Mucosa of descending colon (tissue), 3 donors: ENCODE measurements at places on chromosomes 16 and 17. TPM values are rescaled to one million over a fixed set of nuclear protein-coding genes. Genes with fewer than 3 reads are reported as not detected.

Gene KRT27
- not detected for total RNA-seq

Gene MAPT
- 0.72 TPM for total RNA-seq

DNA sequence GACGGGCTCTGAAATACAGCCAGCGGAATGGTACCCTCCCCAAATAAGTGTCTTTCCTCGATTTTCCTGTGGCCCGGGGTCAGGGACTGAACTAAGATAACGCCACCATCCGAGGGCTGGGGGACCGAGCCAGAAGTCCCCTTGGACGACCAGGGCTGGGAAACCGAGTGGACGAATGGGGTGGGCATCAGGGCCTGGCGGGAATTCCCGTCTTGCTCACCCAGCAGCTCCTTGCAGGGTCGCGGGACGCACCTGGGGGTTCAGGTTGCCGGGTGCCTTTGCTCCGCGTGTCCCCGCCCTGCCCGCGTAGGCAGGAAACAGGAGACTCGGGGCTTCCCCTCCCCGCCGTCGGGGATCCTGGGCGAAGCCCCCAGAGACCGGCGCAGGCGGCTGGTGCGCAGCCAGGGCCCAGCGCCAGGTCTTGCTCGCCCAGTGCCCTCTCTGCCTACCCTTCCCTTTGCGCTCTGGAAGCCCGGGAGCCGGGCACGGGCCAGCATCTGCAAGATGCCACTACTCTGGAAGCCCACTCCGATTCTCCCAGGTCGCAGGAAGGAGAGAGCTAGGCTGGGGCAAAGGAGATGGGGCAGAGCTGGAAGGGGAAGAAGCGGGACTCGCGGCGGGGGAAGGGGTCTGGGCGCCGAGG, 665 bp upstream of the GRIN2C start:
- no peak for DNase-seq

DNA sequence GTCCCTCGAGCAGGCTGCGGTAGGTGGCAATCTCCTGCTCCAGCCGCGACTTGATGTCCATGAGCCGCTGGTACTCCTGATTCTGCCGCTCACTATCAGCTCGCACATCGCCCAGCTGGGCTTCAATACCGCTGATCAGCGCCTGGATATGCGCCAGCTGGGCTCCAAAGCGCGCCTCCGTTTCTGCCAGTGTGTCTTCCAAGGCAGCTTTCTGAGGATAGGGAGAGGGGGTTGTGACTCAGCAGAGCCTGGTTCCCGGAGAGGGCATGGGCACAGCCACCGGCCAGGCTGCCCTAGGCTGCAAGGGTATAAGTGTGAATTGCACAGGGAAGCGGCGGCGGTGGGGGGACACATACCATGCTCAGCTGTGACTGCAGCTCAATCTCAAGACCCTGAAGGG, 4.3 kb downstream of the KRT19 start:
- DNase-seq: no peak

GRCh38 chr16:85448557-85449190, 164.4 kb upstream of the GSE1 start:
- DNase-seq: peak; percentile 80

GRCh38 chr16:71811261-71811803, 2.7 kb upstream of the AP1G1 start:
- no peak for DNase-seq

- no peak for DNase-seq
Observed at GRCh38 chr17:49817993-49818392, 29.5 kb downstream of the KAT7 start.

- DNase-seq: no peak
Observed at GRCh38 chr17:7651097-7651664, 455 bp downstream of the ATP1B2 start.

Gene KRT40
- 0.22 TPM for total RNA-seq

Gene TPSG1
- total RNA-seq: 53.7 TPM

Gene RNPS1
- total RNA-seq: 125 TPM

Gene FBXL20
- total RNA-seq: 28.9 TPM

DNA sequence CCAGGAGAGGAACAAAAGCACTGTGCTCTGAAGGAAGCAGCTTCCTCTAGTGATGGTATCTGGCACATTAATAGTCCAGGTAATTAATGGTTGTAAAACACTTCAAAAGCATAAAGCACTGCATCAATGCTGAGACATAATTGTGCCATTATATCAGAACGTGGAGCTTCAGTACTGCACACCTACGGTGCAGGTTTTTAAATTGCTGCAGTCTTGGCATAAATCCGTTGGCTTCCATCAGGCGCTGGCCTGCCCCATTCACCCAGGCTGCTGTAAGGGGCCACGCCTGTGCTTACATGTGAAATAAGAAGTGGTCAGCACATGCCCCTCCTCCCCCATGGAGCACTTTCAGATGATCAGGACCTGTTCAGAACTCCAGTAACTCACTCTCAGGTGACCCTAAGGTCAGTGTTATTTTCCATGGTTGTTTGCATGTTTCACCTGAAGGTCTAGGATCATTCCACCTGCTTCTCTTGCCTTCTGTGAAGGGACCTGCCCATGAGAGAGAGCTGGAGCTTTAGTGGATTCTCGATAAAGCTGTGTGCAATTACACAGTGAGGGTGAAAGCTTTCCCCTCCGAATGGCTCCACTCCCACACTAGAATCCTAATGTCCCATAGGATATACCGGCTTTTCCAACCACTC, 345.3 kb downstream of the CA10 start:
- no peak for DNase-seq

- DNase-seq: no peak
Observed at GRCh38 chr17:73783945-73784603, 139.8 kb upstream of the SDK2 start.

Gene KRTAP9-8
- not detected for total RNA-seq

DNA sequence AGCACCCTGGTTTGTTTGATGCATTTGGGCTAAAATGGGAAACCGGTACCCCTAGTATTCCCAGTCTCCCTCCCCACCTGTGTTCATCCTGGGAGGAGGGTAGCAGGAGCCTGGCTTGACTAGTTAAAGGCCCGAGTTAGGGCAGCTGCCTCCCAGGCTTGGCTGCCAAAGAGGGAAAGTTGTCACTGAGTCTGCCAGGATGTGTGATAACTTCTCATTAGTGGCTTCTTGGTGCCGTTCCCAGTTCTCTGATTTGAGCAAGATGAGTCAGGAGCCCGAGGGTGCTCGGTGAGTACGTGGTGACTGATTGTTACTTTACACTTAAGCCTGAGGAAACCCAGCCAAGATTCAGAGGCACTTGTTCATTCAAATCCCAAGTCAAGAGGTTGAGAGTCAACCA, 2.5 kb downstream of the KRT32 start:
- no peak for DNase-seq

- no peak for DNase-seq
Observed at GRCh38 chr17:64978138-64978537, 58.9 kb upstream of the LRRC37A3 start.

GRCh38 chr16:53087101-53087500, 32.3 kb downstream of the CHD9 start:
- DNase-seq: no peak

GRCh38 chr17:81399481-81400153, 4.4 kb downstream of the BAHCC1 start:
- no peak for DNase-seq

- DNase-seq: no peak
Observed at GRCh38 chr17:9802294-9802693, 10.9 kb upstream of the DHRS7C start.

Gene CLDN7
- 586 TPM for total RNA-seq

DNA sequence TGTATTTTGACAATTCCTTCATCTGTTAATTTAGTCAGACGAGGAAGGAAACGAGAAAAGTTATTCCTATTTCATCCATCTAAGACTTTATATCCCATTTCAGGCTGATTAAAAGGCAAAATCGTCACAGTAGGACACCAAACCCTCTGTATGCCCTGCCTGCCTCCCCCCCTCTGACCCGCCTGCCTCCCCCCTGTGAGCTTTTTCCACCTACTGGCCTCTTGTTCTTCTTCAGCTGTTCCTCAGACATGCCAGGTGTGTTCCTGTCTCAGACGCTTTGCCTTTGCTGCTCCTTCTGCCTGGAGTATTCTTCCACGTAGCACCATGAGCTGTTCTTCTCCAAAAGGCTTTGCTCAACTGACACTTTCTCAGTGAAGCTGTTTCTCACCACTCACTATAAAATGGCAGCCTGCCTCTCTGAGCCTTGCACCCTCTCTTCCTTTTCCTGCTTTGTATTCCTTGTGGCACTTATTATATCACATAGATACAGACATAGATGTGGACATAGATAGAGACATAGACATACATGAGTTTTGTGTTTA, 723.4 kb downstream of the MAF start:
- no peak for DNase-seq

GRCh38 chr17:82632451-82632850, 15.8 kb downstream of the WDR45B start:
- no peak for DNase-seq

GRCh38 chr17:13636951-13637350, 35.2 kb upstream of the HS3ST3A1 start:
- no peak for DNase-seq

DNA sequence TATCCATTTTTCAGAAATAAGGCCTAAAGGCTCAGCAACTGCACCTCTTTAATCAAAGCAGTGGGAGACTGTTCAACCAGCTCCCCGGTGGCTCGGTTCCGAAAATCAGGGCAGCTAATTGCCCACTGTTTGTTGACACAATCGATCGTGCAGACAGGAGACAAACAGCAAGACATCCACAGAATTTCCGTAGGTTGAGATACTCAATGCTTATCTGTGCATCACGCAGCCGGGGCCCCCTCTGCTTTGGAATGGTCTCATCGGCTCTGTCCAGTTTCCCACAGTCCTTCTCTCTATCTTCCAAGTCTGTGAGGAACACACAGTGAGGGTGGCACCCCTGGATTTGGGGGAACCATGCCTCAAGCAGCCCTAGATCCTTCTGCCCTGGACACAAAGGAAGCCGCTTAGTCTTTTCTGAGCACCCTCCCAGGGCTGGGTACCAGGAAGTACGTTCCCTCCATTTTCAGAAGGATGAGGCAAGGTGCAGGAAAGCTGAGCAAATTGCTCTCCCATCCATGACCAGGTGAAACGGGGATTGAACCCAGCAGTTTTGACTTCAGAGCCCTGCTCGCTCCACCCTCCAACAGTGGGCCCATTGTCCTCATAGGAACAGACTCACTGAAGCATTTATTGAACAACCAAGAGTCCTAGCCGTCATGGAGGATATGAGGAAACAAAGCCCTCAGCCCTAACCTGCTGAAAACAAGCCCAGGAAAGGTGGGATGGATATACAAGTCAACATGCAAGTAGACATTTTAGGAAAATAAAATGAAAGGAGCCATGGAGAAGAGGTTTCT, 70.7 kb downstream of the C16orf95 start:
- no peak for DNase-seq
